Stimulated activated CD4-positive, alpha-beta T cell treated with anti-CD3 and anti-CD28 coated beads, TNF-alpha, amount 100 ng/mL, for 4 hours (primary cell): ENCODE measurements at places on chromosomes 6 and 20.

GRCh38 chr6:45436544-45437438 is 59.1 kb upstream of the SUPT3H start:
- DNase-seq = no peak

DNA sequence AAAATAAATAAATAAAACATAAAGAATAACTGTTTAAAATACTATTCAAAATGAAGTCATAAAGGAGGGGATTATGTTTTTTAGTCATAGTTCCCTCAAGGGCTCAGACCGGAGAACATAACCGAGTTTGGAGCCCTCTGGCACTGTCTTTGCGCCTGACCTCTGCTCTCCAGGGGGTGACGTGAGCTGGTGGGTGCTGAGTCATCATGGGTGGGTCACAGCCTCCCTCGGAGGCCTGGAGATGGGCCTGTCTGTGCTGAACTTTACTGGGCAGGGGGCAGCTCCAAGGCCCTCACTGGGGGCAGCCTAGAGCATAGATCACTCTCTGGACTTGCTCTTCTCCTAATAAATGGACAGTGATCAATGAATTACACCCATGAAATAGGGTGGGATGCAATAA is 3.1 kb upstream of the MAVS start:
- DNase-seq = no peak

DNA sequence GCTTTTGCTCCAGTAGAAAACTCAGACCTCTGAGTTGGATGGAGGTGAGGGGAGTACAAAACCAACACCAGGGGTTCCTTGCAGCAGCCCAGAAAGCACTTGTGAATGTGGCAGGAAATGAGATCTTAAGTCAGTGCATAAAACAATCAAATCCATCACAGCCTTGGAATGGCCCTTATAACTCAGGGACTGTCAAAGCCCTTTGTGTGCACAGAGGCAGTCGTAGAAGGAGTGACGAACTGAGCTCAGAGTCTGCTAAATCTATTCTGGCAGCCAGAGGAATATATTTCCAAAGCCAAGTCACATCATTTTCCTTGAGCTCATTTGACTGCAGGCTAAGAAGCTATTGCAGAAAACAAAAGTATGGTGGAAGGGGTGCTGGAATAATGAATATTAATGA is 676.6 kb downstream of the DHX35 start:
- no peak for DNase-seq

DNA sequence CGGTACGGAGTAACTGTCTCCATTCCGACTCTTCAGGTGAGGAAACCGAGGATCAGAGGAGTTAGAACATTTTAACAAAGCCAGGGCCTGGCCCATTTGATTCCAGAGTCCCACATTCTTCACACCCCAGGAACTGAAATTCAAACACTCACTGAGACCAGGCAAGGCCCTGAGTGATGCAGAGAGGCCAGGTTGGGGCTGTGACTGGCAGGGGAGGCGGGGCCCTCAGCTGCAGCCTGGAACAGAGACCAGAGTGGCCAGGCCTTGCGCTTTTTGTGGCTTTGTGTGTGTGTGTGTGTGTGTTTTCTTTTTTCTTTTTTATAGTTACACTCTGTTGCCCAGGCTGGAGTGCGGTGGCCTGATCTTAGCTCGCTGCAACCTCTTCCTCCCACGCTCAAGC is 57.2 kb downstream of the BCAS4 start:
- DNase-seq = no peak

DNA sequence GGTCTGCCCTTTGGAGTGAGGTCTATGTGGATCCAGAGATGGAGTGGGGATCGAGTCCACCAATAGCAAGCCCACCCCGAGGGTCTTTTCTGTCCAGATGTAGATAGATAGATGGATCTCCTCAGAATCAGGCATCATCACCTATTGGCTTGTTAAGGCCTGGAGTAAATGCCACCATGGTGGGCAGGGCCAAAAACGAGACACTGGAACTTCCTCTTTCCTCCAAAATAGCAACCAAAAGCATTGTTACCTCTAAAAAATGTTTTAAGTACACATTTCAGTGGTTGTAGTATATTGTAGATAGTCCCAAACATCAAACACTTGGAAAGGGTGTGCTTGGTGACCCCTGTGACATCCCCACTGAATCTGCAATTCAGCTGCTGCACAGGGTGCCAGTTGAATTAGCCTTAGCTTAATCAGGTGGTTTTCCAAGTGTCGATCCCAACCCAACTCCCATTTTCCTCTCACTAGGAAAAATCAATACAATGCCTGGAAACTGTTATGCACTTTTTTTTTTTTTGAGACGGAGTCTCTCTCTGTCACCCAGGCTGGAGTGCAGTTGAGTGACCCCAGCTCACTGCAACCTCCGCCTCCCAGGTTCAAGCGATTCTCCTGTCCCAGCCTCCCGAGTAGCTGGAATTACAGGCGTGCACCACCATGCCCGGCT is 35.0 kb upstream of the NELFCD start:
- DNase-seq = no peak

GRCh38 chr20:43988867-43989266 is 74.2 kb downstream of the TOX2 start:
- no peak for DNase-seq

- no peak for DNase-seq
These were observed 17.5 kb downstream of the MRPS18A start for GRCh38 chr6:43669922-43670622.

- DNase-seq = no peak
These were observed 60.1 kb downstream of the ADTRP start for GRCh38 chr6:11718463-11718862.

GRCh38 chr6:17673543-17674254 is 33.0 kb downstream of the NUP153 start:
- no peak for DNase-seq

DNA sequence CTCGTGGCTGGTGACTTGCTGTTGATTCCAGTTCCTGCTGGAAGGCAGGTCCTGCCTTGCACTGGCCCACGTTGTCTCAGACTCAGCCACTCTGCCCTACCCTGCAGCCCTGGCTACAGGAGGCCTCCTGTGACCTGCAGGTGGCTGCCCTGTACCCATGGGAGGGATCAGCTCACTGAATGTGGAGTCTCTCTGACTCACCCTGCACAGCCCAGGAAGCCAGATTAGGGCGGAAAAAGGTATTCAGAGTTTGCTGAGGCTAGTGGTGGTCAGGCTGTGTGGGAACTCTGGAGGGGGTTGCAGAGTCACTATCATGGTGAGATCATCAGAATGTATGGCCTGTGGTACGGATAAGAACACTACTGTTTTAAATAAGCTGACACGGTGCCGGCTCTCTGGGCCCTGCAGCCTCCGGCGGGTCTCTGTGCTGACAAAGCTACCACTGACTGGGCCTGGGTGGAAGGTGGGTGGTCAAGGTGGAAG is 24.7 kb upstream of the PYGB start:
- DNase-seq = no peak

- DNase-seq = no peak
These were observed 18.9 kb upstream of the NXT1 start for GRCh38 chr20:23331450-23332350.

DNA sequence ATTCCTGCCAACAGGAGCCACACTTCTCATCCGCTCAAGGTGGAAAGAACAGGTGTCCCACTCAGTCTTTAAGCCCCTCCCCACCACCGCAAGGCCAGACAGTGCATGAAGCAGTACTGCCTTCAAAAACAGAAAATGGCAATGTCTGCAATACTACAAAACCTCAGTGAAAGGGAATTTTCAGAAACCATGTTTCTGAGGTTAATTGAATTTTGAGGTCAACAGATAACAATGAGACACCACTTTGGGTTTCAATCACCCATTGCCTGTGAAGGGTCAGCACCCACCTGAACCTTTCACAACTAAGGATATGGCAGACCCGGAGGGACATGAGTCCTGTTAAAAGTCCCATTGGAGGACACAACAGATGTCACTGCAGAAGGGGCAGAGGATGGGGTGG is 13.0 kb downstream of the ZC3H12D start:
- no peak for DNase-seq

- no peak for DNase-seq
These were observed 130.4 kb downstream of the CD164 start for GRCh38 chr6:109251839-109252238.

DNA sequence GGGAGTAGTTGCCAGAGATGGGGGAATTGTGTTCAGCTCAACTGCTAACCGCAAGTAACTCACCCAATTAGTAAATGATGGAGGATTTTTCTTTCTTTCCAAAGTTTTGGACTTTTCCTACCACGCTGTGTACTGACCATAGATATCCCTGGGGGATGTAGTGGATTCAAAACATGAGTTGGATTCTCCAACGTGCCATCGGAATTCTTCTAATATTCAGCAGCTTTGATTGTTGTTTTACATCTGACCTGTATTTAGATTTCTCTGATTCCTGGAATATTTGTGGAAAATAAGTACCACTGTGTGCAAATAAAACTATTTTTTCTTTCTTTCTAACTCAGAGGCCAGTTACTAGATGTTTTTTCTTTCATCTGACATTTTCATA is 1.1 kb downstream of the CCDC170 start:
- no peak for DNase-seq
